ENCODE measurements at places on chromosomes 7 and 10.

DNA sequence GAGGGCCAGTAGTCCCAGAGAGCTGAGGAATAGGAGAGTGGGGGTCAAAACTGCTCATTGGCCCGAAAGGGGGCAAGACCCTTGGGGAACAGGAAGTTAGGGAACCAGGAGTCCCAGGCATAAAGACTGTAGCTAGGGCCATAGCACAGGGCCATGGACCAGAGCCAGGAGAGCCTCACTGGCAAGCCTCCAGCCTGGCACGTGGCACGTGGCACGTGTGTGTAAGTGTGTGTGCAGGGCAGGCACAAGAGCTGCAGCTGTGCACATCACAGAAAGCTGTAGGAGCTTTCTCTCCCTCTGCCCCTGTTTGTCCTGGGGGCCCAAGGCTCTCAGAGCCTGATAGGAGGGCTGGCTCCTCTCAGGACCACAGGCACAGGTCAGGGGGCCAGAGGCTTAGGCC is 47.8 kb upstream of the SLF2 start:
- no peak for DNase-seq

- no peak for DNase-seq
Measured at GRCh38 chr10:48302515-48303476, 3.7 kb upstream of the MAPK8 start.

GRCh38 chr10:125206623-125207022 is 46.3 kb upstream of the CTBP2 start:
- no peak for DNase-seq

GRCh38 chr10:7458556-7458955 is 47.7 kb upstream of the SFMBT2 start:
- no peak for DNase-seq

GRCh38 chr10:131354380-131354779 is 42.9 kb upstream of the TCERG1L start:
- no peak for DNase-seq
